Inflammatory macrophage treated with lipopolysaccharide for 1 hour (primary cell): ENCODE measurements at places on chromosomes 12 and 14.

DNA sequence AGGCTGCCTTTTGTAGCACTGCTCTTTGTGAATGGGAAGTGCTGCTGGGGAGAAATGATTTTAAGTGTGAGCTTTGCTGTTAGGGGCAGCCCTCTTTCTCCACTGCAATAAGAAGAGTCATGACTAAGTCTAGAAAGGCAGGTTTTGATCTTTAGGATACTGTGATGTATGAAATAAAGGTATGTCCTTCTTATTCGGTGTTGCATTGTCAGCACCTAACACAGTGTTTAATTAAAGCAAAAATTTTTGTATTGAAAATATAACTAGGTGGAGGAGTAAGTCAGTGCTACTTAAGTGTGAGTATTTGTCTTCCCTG is 81.5 kb downstream of the ETV6 start:
- DNase-seq, result no peak

GRCh38 chr12:12121061-12121460 is 50.3 kb downstream of the BCL2L14 start:
- DNase-seq, result no peak

GRCh38 chr12:130153803-130154202 is 8.5 kb upstream of the FZD10 start:
- no peak for DNase-seq

- DNase-seq, result no peak
These were observed 23.4 kb upstream of the IPO8 start for GRCh38 chr12:30719060-30719459.

DNA sequence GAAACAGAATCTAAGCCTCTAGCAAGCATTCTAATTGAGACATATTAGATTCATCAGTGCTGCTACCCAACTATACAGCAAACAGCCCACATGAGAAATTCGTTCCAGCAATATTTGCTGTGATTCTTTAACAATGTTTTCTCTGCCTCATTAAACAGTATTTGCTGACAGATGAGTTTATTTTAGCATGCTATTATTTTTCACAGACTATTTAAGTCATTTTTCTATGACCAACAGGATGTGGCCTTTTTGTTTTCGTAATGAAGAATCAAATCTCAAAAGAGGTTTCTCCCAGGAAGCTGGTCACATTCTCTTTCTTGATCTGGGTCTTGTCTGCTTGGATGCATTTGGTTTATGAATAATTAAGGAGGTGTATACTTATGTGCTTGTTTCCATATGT is 23.2 kb upstream of the SERPINA12 start:
- DNase-seq, result no peak

DNA sequence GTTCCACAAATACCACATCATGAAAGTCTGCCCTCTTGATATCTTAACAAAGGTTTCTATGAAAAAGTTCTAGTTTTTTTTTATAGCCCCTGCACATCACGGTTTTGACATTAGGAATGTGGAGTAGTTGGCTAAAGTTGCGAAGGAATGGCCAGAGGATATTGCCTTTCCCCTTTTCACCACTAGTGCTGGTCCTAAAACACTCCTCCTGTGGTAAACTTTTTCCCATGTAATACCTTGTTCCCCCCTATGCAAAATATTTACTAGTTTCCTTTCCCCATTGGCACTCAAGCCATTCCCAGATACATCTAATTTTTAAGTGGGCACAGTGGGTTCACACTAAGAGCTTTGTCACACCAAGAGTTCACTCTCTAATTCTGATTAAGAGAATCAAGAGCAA is 33.4 kb downstream of the R3HDM2 start:
- DNase-seq, result no peak

DNA sequence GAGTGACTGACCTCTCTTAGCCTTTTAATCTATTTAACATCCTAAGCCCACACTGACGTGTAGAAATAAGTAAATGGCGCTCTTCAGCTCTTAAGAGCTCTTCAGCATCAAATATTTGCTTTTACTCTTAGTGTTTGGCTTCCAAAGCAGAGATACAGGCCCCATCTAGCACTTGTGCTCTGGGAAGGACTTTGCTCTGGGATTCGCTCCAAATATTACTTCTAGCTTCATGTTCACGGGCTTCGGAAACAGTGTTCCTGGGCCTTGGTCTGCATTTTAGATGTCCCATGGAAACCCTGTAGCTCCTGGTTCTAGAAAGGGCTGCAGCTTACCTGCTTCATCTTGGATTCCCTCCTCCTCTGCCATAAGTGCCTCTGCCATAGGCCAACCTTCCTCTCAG is 2.7 kb upstream of the NKX2-8 start:
- no peak for DNase-seq

GRCh38 chr12:65638324-65638723 is 186.0 kb upstream of the HMGA2 start:
- no peak for DNase-seq

DNA sequence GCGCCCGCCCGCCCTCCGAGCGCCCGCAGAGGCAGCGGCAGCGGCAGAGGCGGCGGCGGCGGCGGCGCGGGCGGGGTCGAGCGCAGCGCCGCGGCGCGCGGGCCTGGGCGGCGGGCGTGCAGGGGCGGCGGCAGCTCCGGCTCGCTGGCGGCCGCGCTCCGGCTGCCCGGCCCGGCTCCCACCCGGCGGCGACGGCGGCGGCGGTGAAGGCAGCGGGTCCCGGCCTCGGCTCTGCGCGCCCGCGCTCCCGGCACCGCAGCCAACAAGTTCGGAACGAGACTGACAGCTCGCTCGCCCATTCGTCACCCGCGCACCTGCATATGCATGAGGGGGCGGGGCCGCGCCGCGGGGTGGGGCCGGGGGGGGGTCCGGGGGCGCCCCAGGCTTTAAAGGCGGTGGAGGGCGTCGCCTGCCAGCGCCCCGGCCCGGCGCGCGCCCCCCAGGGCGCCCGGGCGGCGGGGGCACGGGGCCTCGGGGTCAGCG is at the start of gene JAG2:
TSS of gene JAG2 (minus strand) at position 281 of the 483 bp plus-strand sequence. CDS start 356 bp downstream, outside the sequence.
- no peak for DNase-seq

DNA sequence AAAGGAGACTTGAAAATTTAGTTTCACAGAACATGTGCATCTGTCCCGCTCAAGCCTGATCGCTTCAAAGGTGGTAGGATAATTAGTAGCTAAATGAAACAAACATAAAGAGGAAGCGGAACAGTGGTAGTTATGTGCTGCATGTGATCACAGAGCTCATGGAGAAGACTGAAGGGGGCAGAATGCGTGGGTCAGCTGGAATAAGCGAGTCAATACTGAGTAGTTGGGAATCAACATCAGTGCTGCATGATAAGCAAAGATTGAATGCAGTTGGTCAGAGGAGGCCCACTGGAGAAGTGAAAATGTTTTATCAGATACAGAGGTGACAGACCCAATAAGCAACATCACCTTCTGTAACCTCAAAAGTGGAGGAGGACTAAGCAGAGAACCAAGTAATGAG is 95.1 kb upstream of the RFX4 start:
- DNase-seq, result no peak

GRCh38 chr12:109952160-109952858 is 43.9 kb downstream of the GIT2 start:
- peak; percentile 47 for DNase-seq
